Stimulated activated CD4-positive, alpha-beta T cell treated with anti-CD3 and anti-CD28 coated beads, TNF-alpha, amount 100 ng/mL, for 24 hours (primary cell): ENCODE measurements at places on chromosomes 12 and 14.

DNA sequence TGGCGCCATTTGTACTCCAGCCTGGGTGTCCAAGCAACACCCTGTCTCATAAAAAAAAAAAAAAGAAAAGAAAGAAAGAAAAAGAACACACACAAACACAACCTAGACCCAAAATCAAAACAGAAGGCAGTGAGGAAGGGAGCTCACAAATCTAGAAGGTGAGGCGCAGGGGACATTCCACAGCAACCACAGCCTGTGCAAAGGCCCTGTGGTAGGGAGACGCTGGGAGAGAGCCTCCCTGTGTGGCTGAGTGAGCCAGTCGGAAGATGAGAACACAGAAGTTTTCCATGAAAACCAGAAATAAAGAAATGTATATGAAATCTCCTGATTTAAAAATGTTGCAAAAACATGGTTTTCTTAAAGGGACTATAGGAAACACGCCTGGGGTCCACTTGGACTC lies 44.6 kb downstream of the SCARB1 start:
- no peak for DNase-seq

DNA sequence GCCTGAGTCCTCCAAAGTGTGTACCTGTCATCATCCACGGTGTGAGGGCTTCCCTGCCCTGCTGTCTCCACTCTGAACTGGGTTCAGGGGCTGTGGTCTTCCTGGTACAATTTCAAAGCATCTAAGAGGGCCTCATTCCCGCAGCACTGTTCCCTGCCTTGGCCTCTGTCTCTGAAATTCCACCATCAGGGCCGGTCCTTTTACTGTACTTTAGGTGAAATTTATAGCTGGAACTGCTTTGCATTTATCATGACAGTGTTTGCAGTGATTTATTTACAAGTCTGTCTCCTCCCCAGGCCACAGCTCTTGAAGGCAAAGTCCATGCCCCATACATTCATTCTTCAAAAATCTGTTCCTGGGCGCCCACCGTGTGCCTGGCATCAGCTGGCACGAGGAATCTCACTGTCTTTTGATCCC lies 36.9 kb upstream of the NCOR2 start:
- no peak for DNase-seq

DNA sequence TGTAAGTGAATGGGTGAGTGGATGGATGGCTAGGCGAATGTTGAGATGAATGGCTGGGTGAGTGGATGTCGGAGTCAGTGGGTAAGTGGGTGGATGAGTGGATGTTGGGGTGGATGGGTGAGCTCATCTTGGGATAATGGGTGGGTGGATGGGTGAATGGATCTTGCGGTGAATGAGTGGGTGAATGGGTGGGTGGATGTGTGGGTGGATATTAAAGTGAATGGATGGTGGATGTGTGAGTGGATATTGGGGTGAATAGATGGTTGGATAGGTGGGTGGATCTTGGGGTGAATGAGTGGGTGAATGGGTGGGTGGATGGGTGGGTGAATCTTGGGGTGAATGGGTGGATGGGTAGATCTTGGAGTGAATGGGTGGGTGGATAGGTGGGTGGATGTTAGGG lies 51.9 kb downstream of the CMKLR1 start:
- DNase-seq: no peak

DNA sequence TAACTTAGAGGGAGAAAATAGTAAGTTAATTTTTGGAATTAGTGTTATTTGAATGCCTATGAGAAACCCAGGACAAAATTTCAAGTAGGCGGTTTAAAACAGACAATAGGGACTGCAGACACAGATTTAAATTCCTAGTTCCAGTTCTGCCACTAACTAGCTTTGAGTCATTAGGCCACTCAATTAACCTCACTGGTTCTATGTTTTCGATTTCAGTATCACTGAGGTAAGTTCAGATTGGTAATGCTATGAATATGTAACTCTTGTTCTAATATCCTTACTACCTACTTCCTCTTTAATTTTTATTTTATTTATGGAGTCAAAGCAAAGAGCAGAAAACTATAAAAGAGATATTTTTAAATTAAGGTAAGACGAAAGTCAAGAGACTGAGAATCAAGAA lies 52.6 kb downstream of the GALC start:
- no peak for DNase-seq

GRCh38 chr12:101777485-101777884 lies 38.2 kb upstream of the SYCP3 start:
- no peak for DNase-seq

DNA sequence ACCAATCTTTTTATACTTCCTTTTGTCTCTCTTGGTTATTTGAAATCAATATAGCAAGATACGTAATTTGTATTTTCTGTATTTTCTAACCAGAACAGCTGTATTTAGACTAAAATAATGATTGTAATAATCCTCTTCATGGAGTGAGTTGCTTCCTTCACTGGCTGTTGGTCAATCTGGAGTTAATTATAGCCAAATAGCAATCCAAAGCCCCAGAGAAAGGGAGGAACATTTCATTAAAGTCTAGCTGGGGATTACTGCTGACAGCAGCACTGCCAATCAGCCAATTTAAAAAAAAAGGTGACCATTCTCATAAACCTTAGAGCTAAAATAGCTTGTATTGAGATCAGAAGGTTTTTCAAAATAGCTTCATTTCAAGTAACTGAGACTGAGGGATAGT lies 118.0 kb downstream of the TRHDE start:
- DNase-seq: no peak

DNA sequence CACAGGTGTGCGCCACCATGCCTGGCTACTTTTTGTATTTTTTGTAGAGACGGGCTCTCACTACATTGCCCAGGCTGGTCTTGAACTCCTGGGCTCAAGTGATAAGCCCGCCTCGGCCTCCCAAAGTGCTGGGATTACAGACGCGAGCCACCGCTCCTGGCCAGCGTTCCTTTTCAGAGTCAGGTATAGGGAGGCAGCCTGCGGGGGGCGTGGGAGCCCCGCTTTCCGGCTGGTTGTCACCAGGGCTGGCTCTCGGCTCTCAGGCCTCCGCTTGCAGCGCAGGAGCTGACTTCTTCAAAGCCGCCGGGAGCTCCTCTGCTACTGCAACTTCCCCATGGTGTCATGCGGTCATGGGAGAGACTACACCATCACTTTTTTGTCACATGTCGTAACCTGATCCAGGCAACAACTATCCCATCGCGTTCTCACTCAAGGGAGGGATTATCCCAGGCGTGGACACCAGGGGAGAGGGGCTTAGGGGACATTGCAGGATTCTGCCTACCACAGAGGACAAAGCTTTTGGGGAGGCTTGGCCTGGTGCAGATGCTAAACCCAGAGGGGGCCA lies 129.4 kb downstream of the SCARB1 start:
- no peak for DNase-seq
